ENCODE measurements at places on chromosomes 2 and 18.

DNA sequence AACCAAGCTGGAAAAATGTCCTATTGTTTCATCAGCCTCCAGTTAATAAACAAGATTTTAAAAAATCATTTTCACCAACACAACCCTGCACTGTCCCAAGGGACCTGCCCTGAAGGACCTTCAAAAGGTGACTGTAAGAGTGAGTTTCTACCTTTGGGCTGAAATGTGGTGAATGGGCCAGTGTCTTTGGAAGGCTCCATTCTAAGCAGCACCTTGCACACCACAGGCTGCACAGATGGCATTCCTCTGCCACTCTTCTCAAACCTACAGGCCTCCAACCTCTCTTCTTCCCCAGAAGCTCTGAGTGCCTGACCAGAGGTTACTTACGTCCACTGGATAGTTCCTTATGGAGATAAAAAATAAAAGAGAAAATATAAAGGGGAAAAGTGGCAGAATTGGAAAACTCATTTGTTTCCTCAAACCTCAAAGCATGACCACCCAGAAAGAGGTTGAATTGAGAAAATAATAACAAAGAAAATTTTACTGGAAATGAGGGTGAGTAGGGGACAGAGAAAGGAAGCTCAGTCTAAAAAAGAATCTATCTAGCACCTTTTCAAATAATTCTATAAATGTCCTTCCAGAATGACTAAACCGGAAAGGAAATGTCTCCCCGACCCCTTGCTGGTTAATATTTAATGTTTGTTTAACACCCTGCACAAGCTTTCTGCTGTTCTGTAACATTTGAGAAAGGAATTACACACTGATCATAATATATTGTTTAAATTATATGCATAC is 175.7 kb downstream of the METTL4 start:
- DNase-seq = no peak

- DNase-seq = peak; percentile 14
Measured at GRCh38 chr2:240620149-240620731, 5.0 kb upstream of the GPR35 start.

GRCh38 chr2:150853263-150853662 is 365.8 kb upstream of the RND3 start:
- DNase-seq = no peak

DNA sequence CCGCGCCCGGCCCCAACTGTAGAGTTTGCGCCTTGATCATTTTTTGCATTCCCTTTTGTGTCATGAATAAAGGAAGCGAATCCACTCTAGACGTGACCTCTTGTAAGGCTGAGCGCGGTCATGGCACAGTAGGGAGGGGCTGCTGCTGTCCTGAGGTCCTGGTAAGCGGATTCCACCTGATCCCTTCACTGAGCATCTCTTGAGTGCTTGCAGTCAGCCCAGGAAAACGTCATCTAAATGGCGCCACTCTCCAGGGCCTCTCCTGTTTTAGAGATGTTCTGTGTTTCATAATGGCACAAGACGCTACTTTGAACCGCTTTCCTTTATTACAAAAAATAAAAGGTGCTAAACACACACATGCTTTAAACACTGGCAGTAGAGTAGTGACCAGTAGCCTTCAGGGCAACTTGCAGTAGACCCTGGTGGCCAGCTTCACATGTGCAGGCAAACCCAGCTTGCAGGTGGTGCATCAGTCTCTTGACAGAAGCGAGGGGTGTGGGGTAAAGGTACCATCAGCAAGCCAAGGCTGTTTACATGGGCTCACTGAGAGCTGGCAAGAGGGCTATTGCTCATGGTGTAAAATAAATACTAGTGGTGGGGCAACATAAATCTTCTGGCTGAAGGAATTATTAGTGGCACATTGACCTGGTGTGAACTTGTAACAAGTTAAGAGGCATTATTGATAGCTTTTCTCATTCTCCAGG is 43.0 kb upstream of the ACKR3 start:
- no peak for DNase-seq

- no peak for DNase-seq
Measured at GRCh38 chr2:46134531-46135227, 162.5 kb upstream of the EPAS1 start.

GRCh38 chr18:39692367-39693015 is 2126.9 kb upstream of the CELF4 start:
- no peak for DNase-seq

DNA sequence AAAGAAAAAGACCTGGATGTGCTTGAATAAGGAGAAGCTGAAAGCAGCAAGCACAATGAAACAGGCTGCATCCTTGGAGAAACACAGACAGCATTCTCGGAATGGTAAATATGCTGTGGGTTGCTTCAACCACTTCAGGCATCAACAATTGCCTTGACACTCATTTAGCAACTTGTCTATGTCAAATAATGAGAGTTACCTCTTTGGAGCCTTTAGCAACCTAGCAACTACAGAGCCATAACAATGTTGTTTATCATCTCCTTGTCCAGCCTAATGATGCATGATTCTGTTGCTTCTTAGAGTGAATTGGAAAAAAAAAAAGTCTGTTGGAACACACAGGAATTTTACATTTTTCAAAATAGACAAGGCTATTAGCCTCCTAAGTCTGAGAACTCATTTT is 410.6 kb downstream of the PIK3C3 start:
- no peak for DNase-seq

DNA sequence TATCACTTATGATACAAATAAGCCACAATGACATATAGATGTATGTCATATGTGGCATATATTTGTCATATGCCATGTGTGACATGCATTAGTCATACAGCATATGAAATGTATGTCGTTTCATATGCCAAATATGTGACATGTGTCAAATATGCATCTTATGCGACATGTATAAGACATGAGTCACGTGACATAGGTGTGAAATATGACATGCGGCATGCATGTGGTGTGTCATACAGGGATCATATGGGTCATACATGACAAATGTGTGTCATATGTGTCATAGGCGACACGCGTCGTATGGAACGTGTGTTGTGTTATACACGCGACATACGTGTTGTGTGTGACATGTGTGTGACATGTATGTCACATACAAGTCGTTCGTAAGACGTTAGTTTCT is 2154.0 kb upstream of the PIK3C3 start:
- DNase-seq = no peak
